ENCODE measurements at places on chromosomes 3 and 15.

- DNase-seq = no peak
These were observed 9.7 kb upstream of the NCKIPSD start for GRCh38 chr3:48695393-48695753.

- no peak for DNase-seq
These were observed 129.1 kb downstream of the HCN4 start for GRCh38 chr15:73239564-73240215.

DNA sequence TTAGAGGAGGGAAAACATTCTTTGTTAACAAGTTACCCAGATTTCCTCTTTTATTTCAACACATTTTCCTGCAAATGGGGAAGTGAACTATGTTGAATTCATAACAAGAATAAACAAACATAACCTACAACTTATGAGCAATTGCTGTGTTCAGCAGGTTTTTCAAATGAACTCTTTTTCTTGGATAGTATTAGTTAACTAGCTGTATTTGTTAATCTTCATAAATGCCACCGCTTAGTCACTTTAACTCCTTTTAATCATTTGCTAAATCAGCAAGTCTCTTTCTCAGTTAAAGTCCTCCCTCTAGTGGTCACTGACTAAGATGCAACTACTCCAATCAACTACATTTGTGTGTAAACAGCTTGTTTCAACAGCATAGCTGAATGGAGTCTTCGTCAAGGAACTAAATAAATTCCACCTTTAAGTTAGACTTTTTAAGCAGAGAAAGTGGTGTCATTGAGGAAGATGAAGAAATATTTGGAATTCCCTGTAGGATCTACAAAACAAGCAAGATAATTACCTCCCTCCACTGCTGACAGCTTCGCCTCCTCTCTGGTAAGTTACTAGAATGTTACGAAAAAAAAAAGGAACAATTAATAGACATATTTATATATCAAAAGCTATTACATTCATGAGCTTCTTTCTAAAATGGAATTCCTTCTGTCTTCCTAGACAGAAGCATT, 1122.0 kb downstream of the ROBO1 start:
- no peak for DNase-seq

- DNase-seq = no peak
These were observed 25.5 kb downstream of the DPH3 start for GRCh38 chr3:16239086-16239770.

GRCh38 chr15:73753250-73754130, at the start of gene INSYN1:
Gene INSYN1, minus strand, starts transcription at chr15:73753351. Its CDS starts 2,221 bp downstream, at chr15:73751130.
- no peak for DNase-seq

GRCh38 chr3:148004331-148004730, 595.2 kb downstream of the ZIC1 start:
- DNase-seq = no peak

All from memory B cell (primary cell).